ENCODE measurements at places on chromosomes 12 and 14.

- no peak for DNase-seq
Observed at GRCh38 chr12:31363831-31364230, 37.9 kb upstream of the SINHCAF start.

- DNase-seq = no peak
Observed at GRCh38 chr12:99066726-99067125, 421.6 kb downstream of the APAF1 start.

DNA sequence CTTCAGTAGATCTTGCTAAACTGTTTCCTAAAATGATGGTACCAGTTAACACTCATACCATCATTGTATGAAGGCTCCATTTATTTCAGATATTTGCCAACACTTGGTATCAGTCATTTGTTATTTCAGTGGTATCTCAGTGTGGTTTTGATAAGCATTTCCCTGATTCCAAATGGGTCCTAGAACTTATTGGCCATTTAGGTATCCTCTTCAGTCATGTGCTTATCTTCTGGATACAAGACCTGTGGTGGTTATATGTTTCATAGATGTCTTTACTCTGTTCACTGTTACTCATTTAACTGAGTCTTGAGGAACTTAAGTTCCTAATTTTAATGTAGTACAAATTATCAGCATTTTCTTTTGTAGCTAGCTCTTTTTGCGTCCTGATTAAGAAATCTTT lies 13.5 kb downstream of the SINHCAF start:
- no peak for DNase-seq

DNA sequence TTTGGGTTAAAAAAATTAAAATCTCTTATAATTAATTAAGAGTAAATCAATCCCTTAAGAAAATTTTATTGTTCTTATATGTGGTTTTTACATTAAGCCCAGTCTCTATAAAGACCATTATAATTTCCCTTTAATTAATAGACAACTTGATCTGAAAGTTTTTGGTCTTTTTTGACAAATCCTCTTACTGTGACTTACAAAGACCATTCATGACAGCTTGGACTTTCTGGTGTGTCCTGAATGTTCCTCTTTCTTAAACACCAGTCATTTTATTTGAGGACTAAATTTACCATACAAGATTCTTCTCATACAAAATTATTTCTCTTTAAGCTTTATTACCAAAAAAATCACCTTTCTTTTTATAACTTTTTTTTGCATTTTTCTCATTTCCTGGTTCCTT lies 368.3 kb downstream of the ADGRD1 start:
- no peak for DNase-seq

DNA sequence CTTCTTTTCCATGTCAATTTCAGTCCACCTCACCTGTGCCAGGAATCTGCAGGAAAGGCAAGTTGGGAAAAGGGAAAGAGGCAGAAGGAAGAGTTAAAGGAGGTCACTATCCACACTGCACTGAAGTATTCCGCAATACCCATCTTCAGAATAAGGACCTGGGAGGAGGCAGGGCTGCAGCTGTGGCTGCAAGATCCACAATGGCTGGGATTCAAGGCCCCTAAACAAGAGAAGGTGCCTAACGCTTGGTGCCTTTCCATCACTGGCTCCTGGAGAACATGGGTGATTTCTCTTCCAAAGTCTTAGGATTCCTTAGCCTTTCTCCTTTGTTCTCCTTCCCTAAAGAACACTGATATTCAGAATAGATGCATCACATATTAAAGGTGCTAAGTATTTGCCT lies 204.0 kb downstream of the GRIN2B start:
- DNase-seq = no peak

- DNase-seq = no peak
Observed at GRCh38 chr12:58443273-58443980, 476.9 kb downstream of the LRIG3 start.

DNA sequence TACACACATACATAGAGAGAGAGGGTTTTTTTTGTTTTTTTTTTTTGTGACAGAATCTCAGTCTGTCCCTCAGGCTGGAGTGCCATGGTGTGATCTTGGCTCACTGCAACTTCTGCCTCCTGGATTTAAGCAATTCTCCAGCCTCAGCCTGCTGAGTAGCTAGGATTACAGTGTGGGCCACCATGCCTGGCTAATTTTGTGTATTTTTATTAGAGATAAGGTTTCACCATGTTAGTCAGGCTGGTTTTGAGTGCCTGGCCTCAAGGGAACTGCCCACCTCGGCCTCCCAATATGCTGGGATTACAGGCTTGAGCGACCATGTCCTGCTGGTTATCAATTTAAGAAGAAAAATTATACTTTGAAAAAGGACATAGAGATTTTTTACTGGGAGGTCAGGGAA lies 710.6 kb downstream of the SLC6A15 start:
- no peak for DNase-seq

DNA sequence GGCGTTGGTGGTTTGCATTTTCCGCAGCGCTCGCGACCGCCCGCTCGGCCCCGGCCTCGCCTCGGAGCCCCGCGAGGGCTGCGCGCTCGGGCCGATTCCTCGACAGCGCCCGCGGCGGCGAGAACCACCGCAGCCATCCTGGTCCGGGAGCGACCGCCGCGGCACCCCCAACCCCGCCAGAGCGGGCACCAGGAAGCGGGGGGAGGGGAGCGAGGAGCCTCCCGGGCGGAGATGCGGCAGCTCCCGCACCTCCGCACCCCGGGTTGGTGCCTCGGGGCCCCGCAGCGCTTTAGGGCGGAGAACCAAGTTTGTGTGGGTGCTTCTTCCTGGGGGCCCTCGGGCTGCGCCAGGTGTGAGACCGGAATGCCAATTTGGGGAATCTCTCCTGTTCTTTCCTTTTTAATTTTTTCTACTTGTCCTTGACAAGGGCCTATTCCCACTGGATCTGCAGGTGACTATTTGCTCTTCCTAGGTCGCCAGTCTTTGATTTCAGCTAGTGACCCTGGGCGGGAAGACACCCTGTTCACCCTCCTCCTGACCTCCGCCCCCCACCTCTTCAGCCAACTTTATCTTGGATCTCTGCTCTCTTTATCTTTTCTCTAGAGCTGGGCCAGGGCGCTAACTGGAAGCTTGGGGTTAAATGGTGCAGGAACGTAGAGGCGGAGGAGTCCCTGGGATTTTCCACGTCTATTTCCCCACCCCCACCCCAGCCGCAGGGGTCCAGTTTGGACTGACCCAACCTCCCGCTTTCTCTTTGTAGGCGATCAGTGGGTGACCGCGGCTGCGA lies at the start of gene SOCS2:
SOCS2 (plus strand) TSS at position 751 of the 787 bp plus-strand sequence. CDS start 223 bp downstream, outside the sequence.
- DNase-seq = no peak

DNA sequence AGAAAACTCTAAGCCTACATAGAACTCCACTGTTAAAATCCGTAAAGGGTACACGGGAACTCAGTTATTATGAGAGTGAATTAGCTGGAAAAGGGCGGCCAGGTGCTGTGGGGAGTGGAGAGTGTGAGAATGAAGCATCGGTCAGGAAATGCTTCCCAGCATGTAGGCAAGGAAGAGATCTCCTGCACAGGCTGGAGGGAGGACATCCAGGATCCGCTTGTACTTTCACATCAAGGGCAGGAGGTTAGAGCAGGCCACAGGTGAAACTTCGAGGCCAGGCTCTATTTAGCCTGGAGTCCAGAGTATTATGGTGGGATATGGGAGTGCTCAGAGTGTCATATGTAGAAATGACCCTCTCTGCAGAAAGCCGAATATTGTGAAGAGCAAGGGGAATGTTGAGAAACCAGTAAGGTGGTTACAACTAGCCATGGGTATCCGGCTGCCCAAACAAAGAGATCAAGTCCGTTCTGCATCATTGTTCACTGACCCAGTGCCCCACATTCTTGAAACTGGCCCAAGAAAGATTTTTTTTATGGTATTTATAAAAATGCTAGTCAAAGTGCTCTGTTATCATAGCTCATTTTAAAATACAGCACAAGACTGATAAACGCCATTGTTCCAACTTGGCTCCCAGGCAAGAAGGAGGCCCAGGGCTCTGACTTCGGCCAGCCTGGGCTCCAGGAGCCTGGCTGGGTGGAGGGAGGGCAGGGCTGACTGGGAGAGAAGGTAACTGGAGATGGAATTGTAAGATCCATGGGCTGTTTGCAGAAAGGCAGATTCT lies 79.4 kb upstream of the HIF1A start:
- no peak for DNase-seq

GRCh38 chr14:32404784-32405573 lies 75.9 kb downstream of the AKAP6 start:
- DNase-seq = no peak

- DNase-seq = no peak
Observed at GRCh38 chr12:84150201-84150600, 762.4 kb downstream of the SLC6A15 start.

GRCh38 chr14:103930051-103930604 lies 1.9 kb downstream of the TDRD9 start:
- no peak for DNase-seq

DNA sequence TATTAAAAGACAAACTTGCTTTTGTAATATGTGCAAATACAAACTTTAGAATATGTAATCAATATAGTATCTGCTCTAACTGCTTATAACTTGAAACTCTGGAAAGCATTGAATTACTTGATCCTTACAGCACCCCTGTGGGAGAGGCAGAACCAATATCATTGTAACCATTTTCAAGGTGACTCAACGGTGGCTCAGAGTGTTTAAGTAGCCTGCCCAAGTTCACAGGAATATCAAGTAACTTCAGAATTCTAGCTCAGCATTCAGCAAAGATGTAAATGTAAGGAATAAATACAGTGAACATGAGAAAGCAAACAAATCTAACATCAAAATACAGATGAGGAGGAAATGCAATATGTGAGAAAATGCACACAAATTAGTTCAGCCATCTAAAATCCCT lies 264.6 kb downstream of the NELL2 start:
- DNase-seq = no peak

DNA sequence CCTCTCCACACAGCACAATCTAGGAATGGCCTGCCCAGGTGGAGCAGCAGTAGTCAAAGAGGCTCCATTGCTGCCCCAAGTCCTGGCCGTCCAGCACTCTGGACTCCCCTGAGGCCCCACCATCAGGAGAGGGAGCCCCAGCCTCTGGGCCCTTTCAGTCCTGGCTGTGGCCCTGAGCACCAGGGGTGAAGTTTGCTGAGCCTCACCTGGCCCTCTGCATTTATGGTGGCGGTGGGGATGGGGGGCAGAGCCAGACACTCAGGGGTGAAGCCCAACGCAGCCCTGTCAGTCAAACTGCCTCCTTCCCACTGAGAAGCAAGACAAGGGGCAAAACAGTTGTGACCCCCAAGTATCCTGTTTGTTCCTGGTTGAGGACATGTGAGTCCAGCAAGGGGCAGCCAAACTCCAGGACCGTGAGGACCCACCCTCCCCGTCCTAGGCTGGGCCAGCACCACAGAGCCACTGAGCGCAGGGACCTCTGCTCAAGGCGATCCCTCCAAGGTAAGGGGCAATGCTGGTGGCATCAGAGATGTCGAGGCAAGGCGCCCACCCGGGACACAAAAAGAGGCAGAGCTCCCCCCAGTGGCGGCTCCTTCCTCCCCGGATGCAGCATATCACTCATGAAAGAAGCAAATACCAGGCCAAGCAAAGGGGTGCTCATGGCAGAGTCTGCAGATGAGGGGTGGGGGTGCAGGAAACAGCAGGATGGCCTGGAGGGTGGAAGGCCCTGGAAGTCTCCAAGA lies 4.8 kb upstream of the AMN start:
- DNase-seq = peak; percentile 24

DNA sequence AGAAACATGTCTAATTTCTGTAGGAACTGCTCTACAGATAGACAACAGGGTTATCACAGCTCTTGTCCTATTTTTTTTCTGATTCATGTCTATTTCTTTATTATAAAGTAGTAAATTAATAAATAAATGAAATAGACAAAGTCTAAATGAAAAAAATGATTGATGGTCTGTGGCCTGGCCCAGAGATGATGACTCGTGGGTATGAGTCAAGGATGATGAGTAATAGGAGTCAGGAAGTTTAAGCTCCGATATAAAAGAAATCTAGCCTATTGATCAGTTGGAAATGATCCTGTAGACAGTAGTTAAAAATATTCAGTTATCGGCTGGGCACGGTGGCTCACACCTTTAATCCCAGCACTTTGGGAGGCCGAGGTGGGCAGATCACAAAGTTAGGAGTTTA lies 90.6 kb upstream of the RTL1 start:
- DNase-seq = no peak

DNA sequence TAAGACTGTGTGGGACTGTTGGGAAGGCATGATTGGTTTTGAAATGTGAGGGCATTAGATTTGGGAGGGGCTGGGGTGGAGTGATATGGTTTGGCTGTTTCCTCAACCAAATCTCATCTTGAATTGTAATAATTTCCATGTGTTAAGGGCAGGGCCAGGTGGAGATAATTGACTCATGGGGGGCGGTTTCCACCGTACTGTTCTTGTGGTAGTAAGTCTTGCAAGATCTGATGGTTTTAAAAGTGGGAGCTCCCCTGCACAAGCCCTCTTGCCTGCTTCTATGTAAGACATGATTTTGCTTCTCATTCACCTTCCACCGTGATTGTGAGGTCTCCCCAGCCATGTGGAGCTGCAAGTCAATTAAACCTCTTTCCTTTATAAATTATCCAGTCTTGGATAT lies 76.6 kb upstream of the PPFIA2 start:
- DNase-seq = no peak

- no peak for DNase-seq
Observed at GRCh38 chr12:63905544-63905943, 61.0 kb downstream of the SRGAP1 start.

GRCh38 chr14:64753374-64753773 lies 49.1 kb downstream of the PLEKHG3 start:
- no peak for DNase-seq

DNA sequence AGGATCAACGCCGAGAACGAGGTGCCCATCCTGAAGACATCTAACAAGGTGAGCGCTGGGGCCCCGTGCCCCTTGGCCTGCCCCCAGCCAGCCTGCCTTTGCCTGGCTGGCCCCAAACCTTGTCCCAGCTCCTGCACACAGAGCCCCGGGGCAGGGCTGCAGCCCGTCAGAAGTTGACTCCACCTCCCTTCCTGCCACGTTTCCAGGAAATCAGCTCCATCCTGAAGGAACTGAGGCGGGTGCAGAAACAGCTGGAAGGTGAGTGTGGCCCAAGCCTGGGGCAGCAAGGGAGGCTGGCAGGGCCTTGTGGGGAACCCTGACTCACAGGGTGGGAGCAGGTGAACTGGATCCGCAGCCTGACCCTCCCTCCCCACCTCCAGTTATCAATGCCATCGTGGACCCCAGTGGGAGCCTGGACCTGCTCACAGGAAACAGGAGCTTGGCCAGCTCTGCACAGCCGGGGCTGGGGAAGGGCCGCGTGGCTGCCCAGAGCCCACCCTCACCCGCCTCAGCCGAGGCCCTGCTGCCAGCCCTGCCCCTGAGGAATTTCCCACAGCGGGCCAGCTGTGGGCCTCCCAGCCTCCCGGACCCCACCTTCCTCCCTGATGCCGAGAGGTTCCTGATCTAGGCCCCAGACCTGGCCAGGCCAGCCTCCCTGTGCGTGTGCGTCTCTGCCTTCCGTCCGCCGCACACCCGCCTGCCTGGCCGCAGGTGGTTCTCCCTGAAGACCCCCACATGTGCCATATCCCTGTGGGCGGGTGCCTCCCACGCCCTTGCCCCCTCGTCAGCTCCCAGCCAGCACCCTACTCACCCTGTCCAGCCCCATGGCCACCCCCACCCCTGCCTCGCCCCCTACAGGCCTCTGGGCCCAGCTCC lies 29.5 kb downstream of the CEP170B start:
- no peak for DNase-seq

Measured in substantia nigra (tissue), 51 donors.